ENCODE measurements at places on chromosomes 1 and 21.

- no peak for DNase-seq
These were observed 14.3 kb downstream of the LEPR start for GRCh38 chr1:65434760-65435159.

GRCh38 chr1:175675017-175675416 is 68.4 kb downstream of the TNR start:
- peak; percentile 13 for DNase-seq

- no peak for DNase-seq
These were observed 138.2 kb upstream of the RUNX3 start for GRCh38 chr1:25068316-25068715.

- DNase-seq = peak; percentile 70
These were observed 11.9 kb upstream of the PAQR6 start for GRCh38 chr1:156259805-156260204.

DNA sequence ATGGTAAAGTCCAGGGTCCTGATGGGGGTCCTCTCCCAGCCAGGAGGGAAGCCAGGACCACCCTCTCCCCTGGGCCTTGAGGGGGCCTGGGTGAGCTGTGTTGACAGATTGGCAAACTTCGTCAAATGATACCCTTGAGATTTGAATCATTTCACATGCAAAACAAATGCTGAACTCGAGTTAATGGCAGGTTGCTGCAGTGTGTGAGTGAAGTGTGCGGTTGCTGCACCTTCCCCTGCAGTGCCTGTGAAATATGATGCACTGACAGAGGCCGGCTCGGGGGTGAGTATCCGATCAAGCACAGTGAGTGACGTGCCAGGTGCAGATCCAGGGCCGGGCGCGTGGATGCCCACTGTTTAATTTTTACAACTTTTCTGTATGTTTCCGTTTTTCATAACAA is 5.7 kb upstream of the KRTAP12-1 start:
- no peak for DNase-seq

DNA sequence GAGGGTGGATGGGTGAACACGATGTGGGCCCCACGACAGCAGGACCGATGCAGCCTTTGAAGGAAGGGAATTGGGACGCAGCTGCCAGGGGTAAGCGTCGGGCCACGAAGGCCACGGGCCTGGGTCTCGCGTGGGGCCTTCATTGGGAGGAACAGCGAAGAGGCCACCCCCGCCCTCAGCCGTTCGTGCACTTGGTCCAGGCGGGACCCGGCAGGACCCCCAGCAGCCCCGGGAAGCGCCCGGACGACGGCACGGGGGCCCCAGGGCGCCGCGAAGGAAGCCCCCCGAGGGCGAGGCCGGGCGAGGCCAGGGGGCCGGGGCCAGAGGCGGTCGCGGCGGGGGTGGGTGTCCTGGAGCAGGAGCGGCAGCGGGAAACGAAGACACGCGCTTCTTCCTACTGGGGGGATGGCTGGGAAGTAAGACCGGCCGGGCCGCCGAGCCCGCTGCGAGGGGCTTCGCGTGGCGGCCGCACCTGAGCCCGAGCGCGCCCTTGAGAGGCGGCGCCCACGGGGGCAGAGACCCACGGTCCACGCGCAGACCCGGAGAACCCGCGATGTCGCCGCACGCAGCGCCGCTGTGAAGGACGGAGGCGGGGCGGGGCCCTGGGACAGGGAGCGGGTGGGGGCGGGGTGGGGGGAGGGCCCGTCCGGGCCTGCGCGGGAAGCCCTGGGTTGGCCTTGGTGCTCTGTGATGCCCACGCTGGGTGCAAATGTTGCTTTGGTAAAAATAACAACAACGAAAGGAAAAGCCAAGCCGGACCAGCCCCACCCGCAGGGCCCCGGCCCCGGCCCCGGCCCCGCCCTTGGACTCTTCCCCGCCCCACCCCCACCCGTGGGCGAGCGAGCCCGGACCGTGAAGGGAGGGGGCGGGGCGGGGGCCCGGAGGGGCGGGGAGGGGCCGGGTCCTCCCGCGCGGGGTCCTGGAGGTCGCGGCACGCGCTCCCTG is 56.0 kb upstream of the ADARB1 start:
- no peak for DNase-seq
